Keratinocyte (primary cell): ENCODE measurements at places on chromosomes 2 and 18.

GRCh38 chr2:37412231-37412630, 67.8 kb downstream of the QPCT start:
- no peak for DNase-seq

GRCh38 chr2:111946294-111947114, 48.1 kb downstream of the MERTK start:
- DNase-seq = peak; percentile 60

- no peak for DNase-seq
Measured at GRCh38 chr2:174343343-174343622, 8.5 kb downstream of the SP9 start.

DNA sequence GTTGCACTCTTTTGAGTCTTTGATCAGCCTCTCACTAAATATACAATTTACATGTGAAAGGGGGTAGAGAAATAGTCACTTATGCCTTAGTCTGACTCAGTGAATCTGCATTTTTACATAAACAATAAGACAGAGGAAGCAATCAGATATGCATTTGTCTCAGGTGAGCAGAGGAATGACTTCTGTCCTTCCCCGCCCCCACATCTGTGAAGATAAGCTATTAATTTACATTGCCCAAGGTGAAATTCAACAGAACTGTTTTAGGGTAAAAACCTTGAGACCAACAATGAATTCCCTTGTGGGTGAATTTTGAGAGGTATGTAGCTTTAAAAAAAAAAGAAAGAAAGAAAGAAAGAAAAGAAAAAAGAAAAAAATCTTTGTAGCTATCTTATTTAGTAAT, 1302.9 kb upstream of the ACVR2A start:
- no peak for DNase-seq

- DNase-seq = no peak
Measured at GRCh38 chr18:48670751-48671560, 132.1 kb downstream of the CTIF start.

- no peak for DNase-seq
Measured at GRCh38 chr2:118148133-118148532, 59.9 kb downstream of the INSIG2 start.

- DNase-seq = no peak
Measured at GRCh38 chr2:215615803-215616174, 179.9 kb upstream of the FN1 start.

- no peak for DNase-seq
Measured at GRCh38 chr2:128273469-128274081, 45.1 kb downstream of the HS6ST1 start.

DNA sequence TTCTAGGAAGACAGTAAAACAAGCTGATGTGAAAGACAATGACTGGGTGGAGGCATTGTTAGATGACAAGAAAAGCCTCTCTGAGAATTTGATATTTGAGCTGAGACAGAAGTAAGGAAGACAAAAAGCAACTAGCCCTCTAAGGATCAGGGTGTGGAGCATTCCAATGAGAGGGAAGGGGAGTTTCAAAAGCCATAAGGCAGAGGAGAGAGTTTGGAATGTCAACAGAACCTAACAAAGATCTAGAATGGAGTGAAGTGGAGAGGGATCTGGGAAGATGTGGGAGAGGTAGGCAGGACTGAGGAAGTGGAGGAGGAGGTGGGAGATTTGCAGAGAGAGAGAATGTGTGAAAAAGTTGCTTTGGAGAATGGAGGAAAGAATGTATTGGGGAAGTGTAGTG, 17.3 kb upstream of the ASXL2 start:
- DNase-seq = no peak

DNA sequence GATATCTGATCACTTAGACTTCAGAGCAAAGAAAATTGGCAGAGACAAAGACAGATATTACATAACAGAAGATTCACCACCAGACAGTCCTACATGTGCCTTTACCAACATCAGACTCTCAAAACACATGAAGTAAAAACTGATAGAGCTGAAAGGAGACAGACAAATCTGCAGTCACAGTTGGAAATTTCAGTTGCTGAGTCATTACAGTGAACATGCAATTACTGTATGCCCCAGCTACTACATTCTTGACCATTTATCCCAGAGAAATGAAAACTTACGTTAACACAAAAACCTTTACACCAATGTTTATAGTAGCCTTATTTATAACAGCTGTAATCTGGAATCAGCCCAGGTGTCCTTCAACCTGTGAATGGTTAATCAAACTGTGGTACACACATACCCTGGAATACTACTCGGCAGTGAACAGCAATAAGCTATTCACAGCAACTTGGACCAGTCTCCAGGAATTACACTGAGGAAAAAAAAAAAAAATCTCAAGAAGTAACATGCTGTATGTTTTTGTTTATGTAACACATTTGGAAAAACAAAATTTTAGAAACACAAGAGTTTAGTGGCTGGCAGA, 7.5 kb upstream of the SCLY start:
- no peak for DNase-seq

- DNase-seq = no peak
Measured at GRCh38 chr2:9858730-9859068, 15.4 kb downstream of the TAF1B start.
